Putamen (tissue), 1 donor: ENCODE measurements at places on chromosomes 12 and 14.

- DNase-seq, result no peak
Measured at GRCh38 chr12:52767020-52767379, 10.1 kb downstream of the KRT76 start.

- peak; percentile 94 for DNase-seq
Measured at GRCh38 chr14:21014761-21015190, 10.1 kb downstream of the NDRG2 start.

GRCh38 chr12:27973487-27973890 is 956 bp upstream of the PTHLH start:
- no peak for DNase-seq

GRCh38 chr14:87111126-87111525 is 881.9 kb downstream of the GALC start:
- DNase-seq, result no peak
